ENCODE measurements at places on chromosomes 2 and 18.

- no peak for DNase-seq
Observed at GRCh38 chr2:197405582-197405981, 29.2 kb downstream of the SF3B1 start.

DNA sequence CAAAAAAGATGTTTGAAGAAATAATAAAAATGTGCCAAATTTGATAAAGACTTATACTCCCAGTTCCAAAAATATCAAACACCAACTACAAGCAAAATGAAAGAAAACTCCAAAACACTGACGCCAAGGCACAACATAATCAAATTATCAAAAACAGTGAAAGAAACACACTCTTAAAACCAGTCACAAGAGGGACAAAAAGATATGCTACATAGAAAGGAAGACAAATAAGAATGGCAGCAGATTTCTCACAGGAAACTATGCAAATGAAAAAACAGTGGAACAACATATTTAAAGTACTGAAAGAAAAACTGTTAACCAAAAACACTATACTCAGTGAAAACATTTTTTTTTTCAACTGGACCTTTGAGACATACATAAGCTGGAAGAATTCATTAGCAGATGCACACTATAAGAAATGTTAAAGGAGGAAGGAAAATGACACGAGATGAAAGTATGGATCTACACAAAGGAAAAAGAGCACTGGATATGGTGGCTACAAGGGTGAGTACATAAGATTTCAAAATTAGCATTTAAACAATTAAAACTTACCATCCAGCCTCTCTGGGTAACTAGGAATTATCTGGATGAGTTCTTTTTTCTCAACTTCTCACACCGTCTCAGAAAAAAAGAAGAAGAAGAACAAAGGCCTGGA lies 94.0 kb upstream of the ACVR1C start:
- peak; percentile 17 for DNase-seq

DNA sequence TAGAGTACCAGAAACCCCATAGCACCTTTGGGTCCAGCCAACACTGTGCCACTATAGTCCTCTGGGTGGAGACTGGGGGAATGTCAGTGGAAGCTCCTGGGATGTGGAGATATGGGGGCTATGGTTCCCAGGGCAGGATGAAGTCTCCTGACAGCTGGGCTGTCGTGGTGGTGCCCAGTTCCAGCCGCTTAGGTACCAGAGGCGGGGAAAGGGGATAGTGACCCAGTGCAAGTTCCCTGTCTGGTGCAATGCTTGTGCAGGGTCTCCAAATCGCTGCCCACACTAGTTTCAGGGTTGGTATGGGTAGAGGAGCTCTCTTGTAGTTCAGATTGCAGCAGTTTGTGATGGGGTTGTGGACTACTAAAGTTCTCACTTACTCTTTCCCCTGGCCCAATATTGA lies 97.9 kb downstream of the ANKRD12 start:
- DNase-seq: no peak

- no peak for DNase-seq
Observed at GRCh38 chr2:55478610-55479304, 40.8 kb upstream of the CFAP36 start.

DNA sequence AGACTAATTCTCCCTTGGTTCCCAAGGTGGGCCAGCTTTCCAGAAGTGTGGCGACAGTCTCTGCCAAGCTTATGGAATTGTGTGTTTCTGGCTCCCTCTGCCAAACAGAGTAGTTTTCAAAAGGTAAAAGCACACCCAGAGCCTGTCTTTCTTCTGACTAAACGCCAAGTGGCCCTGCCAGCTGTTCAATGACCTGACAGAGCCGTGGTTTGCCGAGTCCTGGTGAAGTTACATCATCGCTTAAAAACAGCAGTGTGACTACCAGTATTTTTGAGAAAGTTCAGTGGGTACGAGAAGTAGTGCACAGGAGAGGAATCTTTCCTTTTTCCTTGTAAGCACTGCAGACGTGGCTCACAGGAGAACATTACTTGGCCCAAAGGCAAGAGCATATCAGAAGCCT lies 1.9 kb downstream of the PER2 start:
- peak; percentile 73 for DNase-seq

GRCh38 chr2:25161055-25161781 lies 7.2 kb downstream of the POMC start:
- no peak for DNase-seq

GRCh38 chr18:21904856-21905255 lies 164.3 kb downstream of the MIB1 start:
- peak; percentile 9 for DNase-seq

- DNase-seq: peak; percentile 47
Observed at GRCh38 chr18:3605954-3606443, 156.0 kb downstream of the TGIF1 start.
